ENCODE measurements at places on chromosomes 13 and 19. TPM values are rescaled to one million over a fixed set of nuclear protein-coding genes. Genes with fewer than 3 reads are reported as not detected.

PSG3 gene
- not detected for total RNA-seq

KIR3DL1 gene
- not detected for total RNA-seq

- DNase-seq = no peak
Measured at GRCh38 chr19:5255602-5256231, 84.9 kb downstream of the PTPRS start.

DNA sequence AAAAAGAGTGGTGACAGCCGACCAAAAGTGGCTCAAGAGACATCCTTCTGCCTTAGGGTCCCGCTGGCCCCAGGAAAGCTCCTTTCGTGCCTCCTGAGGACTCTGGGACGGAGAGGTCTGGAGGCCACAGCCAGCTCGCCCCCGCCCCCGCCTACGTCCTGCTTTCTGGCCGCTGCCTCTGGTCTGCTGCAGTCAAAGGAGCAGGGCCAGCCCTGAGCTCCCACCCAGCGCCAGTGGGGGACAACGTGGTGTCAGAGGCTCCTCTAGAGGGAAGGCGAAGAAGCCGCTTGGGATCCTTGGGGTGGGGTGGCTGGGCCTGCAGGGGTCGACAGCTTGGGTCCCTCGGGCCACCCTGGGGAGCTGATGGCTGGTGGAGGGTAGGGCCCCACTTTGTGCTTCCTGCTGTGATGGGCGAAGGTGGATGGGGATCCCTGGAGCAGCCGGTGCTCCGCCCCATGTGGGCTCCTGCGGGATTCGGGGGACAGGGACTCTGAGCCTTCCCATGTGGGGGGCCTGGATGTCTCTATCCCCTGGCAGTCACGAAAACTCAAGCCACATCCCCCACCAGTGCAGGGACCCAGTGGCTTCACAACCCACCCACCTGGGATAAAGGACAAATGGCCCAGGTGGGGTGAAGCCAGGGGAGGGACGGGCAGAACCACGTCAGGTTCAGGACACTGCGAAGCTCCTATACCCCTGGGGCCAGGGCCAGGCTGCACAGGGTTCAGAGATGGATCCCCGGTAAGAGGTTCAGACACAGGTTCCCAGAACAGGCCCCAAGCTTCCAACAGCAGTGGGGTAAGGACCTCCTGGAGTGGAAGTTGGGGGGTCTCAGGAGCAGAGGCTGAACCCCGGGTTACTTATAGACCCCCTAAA lies 9.0 kb upstream of the DIRAS1 start:
- no peak for DNase-seq
